ENCODE measurements at places on chromosomes 6 and 20. TPM values are rescaled to one million over a fixed set of nuclear protein-coding genes. Genes with fewer than 3 reads are reported as not detected.
A peak's percentile ranks its signal among the peaks of the same experiment; 100 is the strongest.

GRCh38 chr20:1209447-1210387 lies 6.5 kb downstream of the C20orf202 start:
- H3K36me3 ChIP-seq, result no peaks in the 10 kb centered on the region
- no peak overlapping the region for H3K4me3 ChIP-seq
- H3K4me1 ChIP-seq, result peaks cover 4% of the 10 kb centered on the region

DNA sequence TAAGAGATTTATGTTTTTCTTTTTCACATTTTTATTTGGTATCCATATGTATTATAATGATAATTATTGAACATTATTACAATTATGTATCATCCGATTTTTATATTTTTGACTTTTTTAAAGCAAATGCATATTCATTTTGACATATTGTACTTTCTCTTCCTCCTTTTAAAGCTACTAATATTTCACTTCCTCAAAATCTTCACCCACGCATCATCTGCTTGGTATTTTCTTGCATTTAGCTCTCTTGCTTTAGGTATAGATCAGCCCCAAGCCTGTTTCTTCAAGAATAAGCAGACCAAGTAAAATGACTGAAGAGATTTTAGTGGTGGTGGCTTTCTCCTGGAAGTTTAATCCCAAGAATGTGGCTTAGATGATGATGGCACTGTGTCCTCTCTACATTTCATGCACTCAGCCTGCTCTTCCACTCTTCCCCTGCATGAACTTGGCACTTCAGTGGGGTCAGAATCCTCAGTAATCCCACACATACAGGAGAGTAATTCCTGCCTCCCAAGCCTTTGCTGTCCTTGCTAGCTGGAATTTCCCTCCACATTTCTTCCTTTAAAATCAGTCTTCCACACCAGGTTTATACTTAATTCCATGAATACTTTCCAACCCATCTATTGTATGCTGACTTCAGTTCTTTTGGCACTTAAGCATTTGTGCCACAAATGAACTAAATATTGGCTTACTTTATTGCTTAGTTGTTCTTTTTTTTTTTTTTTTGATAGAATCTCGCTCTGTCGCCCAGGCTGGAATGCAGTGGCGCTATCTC lies 8.2 kb downstream of the NCOA7 start:
- no peak overlapping the region for H3K4me3 ChIP-seq

DNA sequence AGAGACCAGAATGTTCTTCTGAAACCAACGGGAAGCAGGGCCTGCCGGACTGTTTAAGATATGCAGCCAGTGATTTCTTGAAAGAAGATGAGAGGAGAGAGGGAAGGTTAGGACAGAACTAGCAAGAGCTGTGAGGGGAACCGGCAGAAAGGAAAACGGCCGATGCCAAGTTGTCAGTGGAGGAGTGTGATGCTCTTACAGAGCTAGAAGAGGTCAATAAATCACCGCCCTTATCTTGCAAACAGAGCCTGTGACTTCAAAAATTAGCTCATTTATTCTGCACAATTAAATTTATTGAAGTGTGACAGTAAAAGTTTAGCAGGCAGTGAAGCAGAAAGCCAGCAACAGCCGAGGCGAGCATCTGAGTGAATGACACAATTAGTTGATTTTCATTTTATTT lies 509.5 kb upstream of the ID4 start:
- H3K4me3 ChIP-seq, result no peak overlapping the region
- H3K4me1 ChIP-seq, result no peaks in the 10 kb centered on the region
- no peaks in the 10 kb centered on the region for H3K36me3 ChIP-seq
- H3K27ac ChIP-seq, result no peak overlapping the region
- no peaks in the 10 kb centered on the region for H3K27me3 ChIP-seq

DNA sequence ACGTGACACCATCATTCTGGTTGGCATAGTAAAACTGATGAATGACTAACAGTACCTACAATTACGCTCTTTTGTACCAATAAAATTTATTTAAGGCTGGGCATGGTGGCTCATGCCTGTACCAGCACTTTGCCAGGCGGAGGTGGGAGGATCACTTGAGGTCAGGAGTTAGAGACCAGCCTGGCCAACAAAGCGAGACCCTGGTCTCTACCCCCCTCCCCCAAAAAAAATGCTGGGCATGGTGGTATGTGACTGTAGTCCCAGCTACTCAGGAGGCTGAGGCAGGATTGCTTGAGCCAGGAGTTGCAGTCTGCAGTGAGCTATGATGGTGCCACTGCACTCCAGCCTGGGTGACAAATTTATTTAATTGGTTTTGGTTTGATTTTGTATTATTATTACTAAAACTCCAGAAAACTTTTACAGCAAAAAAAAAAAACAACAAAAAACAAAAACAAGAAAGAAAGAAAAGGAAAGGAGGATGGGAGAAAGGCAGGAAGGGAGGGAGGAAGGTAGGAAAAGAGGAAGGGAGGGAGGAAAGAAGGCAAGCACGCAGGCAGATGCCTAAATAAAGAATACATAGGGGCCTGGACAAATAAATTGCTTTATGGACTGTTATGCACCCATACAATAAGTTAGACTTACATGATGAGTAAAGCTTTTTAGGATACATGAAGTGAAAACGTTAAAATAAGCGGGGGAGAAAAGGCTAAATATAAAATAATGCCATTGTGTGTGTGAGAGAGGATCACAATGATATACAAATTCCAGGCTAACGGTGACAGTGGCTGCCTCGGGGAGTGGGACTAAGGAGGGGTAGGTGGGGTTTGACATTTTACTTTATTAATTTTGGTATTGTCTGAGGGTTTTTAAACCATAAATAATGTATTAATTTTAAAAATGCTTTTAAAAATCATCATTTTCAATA lies 682 bp upstream of the ZSCAN9 start:
- H3K36me3 ChIP-seq, result peaks cover 12% of the 10 kb centered on the region
- H3K4me1 ChIP-seq, result peaks cover 13% of the 10 kb centered on the region
- peak overlapping the region; percentile 85 for H3K4me3 ChIP-seq
- peak overlapping the region; percentile 73 for H3K27ac ChIP-seq

GRCh38 chr6:142544199-142544838 lies 242.5 kb downstream of the ADGRG6 start:
- H3K27me3 ChIP-seq, result peaks cover 13% of the 10 kb centered on the region
- H3K4me3 ChIP-seq, result no peak overlapping the region
- no peaks in the 10 kb centered on the region for H3K36me3 ChIP-seq
- no peak for DNase-seq

DNA sequence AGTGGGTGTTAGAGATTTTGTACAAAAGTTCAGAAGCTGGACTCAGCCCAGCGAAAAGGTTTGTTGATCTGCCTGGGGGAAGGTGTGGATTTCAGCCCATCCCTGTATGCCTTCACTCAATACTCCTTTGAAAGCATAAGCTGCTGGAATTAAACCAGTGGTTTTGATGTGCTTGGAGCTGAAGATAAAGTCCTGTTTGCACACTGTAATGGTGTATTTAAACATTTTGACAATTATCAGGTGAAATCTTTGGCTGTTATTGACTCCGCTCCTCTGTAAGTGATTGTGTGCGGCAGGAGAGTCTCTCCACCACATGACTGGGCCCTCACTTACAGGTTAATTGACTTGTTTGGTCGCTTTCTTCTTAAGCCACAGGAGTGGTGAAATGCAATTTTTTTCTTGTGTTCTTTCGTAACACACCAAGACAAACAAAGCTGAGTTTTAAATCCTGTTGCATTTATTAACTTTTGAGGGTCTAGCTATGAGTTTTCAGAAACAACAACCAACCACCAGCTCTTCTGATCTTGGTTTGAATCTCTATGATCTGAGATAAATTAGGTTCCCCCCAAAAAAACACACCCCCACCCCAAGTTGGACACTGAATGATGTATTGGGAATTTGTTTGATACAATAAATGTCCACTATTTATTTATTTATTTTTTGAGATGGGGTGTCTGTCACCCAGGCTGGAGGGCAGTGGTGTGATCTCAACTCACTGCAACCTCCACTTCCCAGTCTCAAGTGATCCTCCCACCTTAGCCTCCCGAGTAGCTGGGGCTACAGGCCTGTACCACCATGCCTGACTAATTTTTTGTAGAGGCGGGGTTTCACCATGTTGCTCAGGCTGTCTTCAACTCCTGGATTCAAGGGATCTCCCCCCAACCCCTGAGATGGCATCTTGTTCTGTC lies 46.3 kb upstream of the NCOA3 start:
- no peaks in the 10 kb centered on the region for H3K27me3 ChIP-seq
- peaks cover 24% of the 10 kb centered on the region for H3K4me1 ChIP-seq
- no peaks in the 10 kb centered on the region for H3K36me3 ChIP-seq
- no peak overlapping the region for H3K4me3 ChIP-seq
- no peak for DNase-seq
- no peak overlapping the region for H3K27ac ChIP-seq

DNA sequence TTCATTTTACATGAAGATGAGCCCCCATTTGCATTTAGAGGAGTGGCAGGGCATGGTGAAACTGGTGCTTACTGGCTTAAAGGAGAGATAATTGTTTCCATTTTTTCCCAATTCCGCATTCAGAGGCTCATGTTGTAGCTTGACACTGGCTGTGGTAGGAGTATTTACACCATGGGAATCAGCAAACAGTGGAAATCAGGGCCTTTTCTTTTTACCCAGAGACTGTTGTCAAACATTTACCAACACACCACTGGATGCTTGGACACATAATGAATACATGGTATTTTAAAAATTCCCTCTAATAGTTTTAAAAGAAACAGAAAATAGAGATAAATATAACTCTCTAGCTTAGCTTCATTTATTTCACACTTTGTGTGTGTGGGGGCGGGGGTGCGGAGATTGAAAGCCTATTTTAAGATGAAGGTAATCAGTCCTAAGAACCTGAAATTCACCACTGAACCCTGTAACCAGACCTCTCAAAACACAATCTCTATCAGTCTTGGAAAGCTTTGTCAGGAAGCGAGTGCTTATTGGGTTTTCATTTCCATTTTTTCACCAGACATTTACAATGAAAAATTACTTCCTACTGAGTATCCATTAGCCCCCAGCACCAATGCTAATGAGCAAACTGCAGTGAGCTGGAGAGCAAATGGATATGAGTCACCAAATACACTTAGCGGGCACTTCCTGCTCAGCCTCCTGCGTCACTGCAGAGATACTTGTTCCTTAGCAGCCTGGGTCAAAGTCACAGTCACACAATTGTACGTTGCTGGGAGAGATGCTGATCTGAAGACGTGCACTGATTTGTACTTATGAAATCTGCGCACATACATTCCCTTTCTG lies 532.0 kb downstream of the BCKDHB start:
- no peaks in the 10 kb centered on the region for H3K36me3 ChIP-seq
- no peak for DNase-seq
- H3K27me3 ChIP-seq, result no peaks in the 10 kb centered on the region
- no peaks in the 10 kb centered on the region for H3K4me1 ChIP-seq
- no peak overlapping the region for H3K27ac ChIP-seq

DNA sequence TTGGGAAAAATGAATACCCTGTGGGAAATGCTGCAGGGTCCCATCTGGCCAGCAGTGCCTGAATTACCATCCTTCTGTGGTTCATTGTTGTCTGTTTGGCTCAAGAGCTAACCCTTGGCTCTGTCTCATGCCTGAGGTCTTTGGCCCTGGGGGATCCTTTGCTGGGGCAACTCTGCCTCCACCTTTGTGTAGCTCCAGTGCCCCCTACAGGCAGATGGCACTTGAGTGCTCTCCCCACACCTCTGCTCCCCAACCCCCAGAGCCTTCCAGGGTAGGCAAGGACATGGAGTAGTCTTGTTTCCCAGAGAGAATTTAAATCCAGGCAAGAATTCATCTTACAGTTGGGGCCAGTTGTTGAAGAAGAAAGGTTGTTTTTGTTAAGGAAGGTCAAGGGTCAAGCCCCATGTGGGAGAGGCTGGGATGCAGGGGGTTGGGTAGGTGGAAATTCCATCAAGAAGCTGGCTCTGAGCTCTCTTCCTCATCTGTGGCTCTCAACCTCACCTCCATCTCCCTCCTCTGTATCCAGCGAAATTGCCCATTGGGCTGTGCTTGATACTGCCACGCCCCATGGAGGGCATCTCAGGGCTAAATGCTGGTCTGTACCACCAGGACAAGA lies 44.2 kb downstream of the ZNF831 start:
- peak overlapping the region; percentile 31 for H3K4me3 ChIP-seq
- peaks cover 22% of the 10 kb centered on the region for H3K4me1 ChIP-seq
- H3K27ac ChIP-seq, result peak overlapping the region; percentile 53
- DNase-seq, result peak; percentile 87
- H3K27me3 ChIP-seq, result no peaks in the 10 kb centered on the region

GRCh38 chr20:46322641-46323040 lies 14.3 kb upstream of the CDH22 start:
- H3K4me3 ChIP-seq, result no peak overlapping the region
- no peaks in the 10 kb centered on the region for H3K4me1 ChIP-seq
- H3K27me3 ChIP-seq, result peaks cover 21% of the 10 kb centered on the region
- no peaks in the 10 kb centered on the region for H3K36me3 ChIP-seq
- H3K27ac ChIP-seq, result no peak overlapping the region

Gene DSE
- 21.9 TPM for total RNA-seq

Gene HEY2
- 0.10 TPM for total RNA-seq

All from natural killer cell treated with Interleukin-12 subunit alpha and Interleukin-12 subunit beta and Interleukin-15 and Interleukin-18, amount 100 ng/mL, for 72 hours (primary cell).